ENCODE measurements at places on chromosomes 11 and 22.

GRCh38 chr11:133078591-133079404 lies 453.5 kb downstream of the OPCML start:
- no peak for DNase-seq

GRCh38 chr22:46010951-46011626 lies 34.1 kb upstream of the WNT7B start:
- no peak for DNase-seq

DNA sequence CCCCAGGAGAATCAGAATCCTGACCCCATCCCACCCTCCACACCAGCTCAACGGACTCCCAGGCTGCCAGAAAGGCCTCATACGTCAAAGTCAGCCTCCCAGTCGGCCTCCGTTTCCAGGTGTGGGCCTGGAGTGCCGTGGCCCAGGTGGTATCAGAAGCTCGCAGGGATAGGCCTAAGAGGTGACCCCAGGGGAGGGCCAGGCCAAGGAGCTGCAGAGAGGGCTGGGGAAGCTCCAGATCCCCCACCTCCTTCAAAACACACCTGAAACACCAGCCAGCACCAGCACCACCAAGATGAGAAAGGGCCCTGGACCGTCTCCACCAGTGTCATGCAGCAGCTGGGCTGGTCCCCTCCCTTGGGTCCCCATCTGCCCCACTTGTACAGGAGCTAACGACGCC lies 20.3 kb downstream of the ASCL2 start:
- DNase-seq, result no peak

DNA sequence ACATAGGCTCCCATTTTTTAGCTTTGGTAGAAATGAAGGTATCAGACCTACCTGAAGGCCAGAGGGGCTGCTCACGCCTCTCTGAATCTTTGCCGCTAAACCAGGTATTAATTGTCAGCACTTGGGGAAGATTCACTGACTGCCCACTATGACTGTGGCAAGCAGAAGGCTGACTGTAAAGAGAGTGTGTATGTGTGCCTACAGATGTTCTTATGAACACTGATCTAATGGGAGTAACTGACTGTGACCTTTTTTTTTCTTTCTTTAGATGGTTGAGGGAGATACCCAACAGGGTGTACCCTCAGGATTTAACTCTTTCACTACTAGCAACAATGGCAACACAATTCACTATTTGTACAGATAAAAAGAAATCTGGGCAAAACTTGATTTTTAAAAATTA lies at the start of gene RAG2:
RAG2 (minus strand) TSS at position 186 of the 400 bp plus-strand sequence. CDS start 4,068 bp downstream, outside the sequence.
- no peak for DNase-seq

All from GOT3 (cell line).